ENCODE measurements at places on chromosomes 3 and 15.

GRCh38 chr3:42010530-42010929 is 48.6 kb upstream of the ULK4 start:
- DNase-seq: no peak

GRCh38 chr3:10119376-10119775 is 3.9 kb downstream of the BRK1 start:
- no peak for DNase-seq

DNA sequence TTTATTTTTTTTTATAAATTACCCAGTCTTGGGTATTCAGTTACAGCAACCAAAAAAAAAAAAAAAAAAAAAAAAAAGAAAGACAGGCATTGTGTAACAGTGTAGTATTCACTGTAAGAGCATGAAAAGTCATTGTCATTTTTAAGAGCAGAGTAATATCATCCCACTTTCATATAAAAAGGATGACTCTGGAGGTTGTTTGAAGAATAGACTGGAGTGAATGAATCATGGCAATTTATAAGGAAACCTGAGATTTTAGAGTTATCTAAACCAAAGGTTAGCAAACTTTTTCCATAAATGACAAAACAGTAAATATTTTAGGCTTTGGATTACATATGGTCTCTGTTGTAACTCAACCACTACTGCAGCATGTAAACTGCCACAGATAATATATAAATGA is 794.9 kb downstream of the NTRK3 start:
- DNase-seq: no peak

- no peak for DNase-seq
These were observed 2.0 kb upstream of the NFKBIZ start for GRCh38 chr3:101847328-101847727.

- no peak for DNase-seq
These were observed 83.7 kb downstream of the BCHE start for GRCh38 chr3:165753560-165753959.

GRCh38 chr3:193620650-193621049 is 27.6 kb downstream of the OPA1 start:
- no peak for DNase-seq

DNA sequence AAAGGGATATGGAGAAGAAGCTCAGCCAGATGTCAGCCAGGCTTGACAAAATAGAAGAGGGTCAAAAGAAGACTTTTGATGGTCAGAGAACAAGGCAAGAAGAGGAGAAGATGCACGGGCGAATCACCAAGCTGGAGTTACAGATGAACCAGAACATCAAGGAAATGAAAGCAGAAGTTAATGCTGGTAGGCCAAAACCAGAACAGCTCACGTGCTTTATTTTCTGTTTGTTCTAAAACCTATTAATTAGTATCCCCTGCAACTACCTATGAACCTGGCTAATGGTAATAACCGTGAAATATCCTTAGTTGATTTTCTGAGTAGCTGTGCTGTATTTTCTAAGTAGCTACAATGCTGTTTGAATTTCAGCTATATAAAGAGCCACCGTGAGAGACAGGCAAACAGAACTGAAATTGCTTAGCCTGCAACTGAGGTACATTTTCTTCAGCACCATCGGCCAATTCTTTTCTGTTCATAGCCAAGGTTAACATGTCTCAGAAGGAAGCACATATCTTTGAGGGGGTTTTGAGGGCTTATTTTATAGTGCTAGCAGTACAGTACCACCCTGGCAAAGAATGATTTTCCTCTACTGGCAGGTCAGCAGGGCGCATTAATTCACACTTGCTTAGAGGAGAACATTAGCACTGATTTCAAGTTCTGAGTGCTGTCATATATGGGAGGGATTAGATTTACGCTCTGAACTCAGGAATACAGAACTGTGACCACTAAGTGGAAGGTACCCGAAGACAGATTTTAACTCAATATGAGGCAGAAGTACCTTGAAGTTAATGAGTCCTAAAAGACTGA is 78.9 kb downstream of the FAM81A start:
- DNase-seq: no peak

DNA sequence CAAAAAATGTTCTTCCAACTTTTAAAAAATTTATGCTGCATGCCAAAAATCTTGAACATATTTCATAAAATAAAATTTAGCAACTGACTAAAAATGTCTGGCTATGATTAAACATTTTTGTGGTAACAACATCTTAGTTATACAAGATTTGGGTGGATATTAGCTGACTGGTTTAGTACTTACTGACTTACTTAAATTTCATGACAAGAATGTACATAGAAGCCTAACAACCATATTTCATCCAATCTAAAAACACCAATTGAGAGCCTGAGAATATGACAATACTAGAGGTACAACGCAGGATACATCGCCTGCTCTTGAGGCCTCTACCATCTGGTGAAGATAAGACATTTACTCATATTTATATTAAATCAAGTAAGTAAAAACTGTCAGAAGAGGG is 34.6 kb downstream of the GNB4 start:
- no peak for DNase-seq

DNA sequence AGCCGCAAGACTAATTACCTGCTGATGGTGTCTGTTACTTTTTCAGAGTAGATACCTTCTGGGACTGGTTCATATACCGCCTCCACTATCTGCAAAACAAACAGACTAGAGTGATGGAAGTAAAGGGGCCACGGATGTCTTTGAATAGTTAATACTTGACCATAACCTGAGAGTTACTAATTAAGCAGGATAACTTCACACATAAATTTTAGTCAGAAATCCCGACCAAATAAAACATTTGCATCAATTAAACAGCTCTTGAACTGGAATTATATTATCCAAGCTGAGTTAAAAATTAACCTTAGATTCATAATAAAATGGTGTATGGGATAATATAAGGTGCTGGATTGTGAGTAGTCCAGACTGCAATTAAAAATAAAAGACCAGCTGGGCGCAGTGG is 167.7 kb downstream of the NEK10 start:
- DNase-seq: no peak

DNA sequence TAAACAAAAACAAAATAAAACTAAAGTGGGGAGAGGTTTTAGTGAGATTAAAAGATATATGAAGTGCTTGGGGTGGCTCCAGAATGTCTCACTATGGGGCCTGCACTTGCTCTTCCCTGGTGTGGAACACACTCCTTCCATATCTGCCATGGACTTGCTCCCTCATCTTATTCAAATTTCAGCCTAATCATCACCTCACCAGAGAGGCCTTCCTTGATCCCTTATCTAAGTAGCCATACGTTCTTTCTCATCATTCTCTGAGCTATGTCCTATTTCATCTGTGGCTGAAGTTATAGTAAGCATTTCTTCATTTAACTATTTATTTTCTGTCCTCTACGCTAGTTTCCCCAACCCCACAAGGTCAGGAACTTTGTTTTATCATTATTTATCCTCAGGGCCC is 511.7 kb downstream of the NTRK3 start:
- DNase-seq: no peak

- DNase-seq: no peak
These were observed 199.5 kb upstream of the TPRG1 start for GRCh38 chr3:188972310-188972709.

- DNase-seq: no peak
These were observed 209.4 kb downstream of the DIPK2A start for GRCh38 chr3:144181062-144181461.

GRCh38 chr3:181103605-181104004 is 114.1 kb upstream of the DNAJC19 start:
- DNase-seq: no peak

GRCh38 chr3:45021524-45022297 is 4.4 kb upstream of the CLEC3B start:
- no peak for DNase-seq

DNA sequence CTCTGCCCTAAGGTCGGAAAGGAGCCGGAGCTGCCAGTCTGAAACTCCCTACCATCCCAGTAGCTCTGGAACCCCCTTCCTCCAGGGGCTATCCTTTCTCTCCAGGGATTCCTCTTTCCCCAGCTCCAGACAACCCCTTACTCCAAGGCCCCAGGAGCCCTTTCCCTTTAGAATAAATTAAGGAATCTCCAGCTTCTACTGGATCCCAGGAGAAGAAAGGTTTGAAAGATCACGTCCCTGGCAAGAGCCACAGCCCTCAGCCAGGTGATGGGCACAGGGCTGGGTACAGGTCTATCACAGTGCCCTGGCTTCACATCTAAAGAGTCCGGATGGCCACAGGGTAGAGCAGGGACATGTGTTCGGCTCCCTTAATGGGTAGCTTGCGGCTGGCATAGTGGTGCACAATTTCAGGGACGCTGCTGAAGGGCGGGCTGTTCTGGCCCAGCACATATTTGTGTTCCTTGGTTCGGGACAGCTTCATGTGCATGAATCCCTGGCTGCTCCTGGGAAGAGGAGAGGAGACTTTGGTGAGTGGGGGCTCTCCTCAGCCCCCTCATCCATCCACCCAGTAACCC is 20.0 kb downstream of the SHF start:
- DNase-seq: no peak

GRCh38 chr15:58724466-58724865 is 25.0 kb downstream of the ADAM10 start:
- DNase-seq: no peak

DNA sequence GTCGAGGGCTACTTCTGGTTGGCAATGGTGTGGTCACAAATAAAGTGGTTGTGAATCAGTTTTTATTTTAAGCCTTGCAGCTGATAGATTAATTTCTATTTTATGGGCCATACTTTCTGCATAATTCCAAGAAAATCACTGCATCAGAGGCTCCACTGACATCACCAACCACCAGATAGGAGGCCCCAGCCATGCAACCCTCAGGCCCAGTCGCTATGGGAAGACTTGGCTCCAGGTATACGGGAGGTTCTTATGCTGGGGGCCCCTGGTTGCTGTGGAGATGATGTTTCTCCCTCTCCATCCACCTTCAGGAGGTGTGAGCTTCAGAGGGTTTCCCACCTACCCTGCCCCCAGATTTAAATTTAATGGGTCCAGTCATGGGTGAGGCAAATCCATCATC is 57.4 kb downstream of the ISG20 start:
- no peak for DNase-seq

DNA sequence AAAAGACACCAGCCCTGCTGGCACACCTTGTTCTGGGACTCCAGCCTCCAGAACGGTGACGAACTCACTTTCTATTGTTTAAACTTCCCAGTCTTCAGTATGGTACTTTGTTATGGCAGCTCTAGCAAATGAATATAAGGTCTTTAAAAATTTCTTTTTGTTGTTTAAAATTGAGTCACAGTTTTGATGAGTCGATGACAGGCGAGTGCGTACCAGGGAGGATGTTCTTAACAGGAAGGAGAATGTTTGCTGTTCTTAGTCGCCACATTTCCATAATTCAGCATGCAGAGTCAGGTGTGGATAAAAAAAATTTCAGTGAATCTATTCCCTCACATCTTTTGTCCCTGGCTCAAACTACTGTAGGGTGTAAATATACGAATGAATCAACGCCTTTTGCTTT is 12.4 kb downstream of the DNASE1L3 start:
- no peak for DNase-seq

DNA sequence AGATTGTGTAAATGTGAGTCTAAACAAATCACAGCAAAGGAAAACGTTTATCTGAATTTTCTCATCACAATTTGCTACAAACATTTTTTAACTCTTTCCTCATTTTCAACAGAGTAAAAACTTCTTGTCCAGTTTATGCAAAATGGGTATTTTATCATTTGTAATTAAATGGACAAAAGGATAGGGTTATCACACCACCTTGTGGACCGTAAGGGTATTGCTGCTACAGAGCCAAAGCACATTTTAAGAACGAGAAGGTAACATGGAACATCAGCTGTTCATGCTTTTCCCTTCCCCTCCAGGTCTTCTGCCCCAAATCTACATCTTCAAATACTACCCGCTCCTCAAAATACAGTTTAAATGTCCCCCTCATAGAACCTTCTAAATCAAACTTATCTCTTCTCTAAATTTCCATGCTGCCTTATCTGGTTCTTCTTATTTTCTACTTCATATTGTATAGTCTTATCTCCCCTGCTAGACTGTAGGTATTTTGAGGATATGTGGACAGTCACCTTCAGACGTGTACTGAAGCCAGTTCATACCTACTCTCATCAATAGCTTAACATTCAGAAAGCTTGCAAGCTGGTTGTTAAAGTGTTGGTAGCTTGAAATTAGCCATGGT is 12.8 kb upstream of the SETMAR start:
- DNase-seq: no peak

- DNase-seq: no peak
These were observed 9.1 kb downstream of the RAMAC start for GRCh38 chr15:82995076-82995475.

- DNase-seq: no peak
These were observed 31.9 kb downstream of the SMAD6 start for GRCh38 chr15:66733976-66734375.

- DNase-seq: no peak
These were observed 20.2 kb downstream of the ITGA11 start for GRCh38 chr15:68411735-68412134.

GRCh38 chr3:134536781-134537180 is 50.9 kb downstream of the CEP63 start:
- no peak for DNase-seq
